ENCODE measurements at places on chromosomes 6 and 20. TPM values are rescaled to one million over a fixed set of nuclear protein-coding genes. Genes with fewer than 3 reads are reported as not detected.

ZSCAN23 gene
- total RNA-seq = 1.6 TPM

DNA sequence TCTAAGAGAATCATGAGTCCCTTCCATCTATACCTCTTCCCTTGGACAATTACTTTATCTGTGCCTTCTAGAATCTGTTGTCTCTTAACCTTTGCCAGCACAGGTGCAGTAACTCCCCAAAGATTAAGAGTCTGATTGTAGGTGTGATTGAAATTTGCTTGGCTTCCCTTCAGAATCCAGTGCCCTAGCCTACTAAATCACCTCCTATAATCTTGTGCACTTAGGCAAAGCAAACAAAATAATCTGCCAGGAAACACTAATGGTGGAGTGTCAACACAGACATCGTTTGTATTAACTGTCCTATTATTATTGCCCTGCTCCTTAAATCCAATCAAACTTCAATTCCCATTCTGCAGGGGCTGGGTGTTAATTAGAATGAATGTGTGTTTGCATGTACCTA is 28.0 kb downstream of the ID4 start:
- DNase-seq = no peak

DNA sequence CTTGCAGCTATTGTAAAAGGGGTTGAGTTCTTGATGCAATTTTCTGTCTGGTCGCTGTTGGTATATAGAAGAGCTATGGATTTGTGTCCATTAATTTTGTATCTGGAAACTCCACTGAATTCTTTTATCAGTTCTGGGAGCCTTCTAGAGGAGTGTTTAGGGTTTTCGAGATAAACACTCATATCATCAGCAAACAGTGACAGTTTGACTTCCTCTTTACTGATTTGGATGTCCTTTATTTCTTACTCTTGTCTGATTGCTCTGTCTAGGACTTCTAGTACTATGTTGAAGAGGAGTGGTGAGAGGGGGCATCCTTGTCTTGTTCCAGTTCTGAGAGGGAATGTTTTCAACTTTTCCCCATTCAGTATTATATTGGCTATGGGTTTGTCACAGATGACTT is 120.8 kb upstream of the SSTR4 start:
- DNase-seq = no peak

DNA sequence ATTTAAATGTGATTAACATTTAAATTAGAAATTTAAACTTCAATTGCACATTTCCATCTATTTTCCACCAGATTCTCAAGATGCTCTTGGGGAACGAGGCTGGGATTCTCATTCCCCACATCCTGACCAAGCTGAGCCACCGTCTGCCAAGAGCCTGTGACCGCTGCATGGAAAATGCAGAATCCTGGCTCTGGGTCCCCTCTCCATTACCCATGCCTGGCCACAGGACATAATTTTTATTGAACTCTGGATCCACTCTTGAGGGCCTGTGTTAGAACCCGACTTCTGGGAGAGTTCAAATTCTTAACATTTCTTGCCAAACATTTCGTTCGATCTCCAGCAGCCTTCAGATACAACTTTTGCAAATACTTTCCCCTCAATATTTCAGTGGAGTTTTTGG is 201.6 kb upstream of the SNX9 start:
- DNase-seq = peak; percentile 65
